NCI-H187 (cell line): ENCODE measurements at places on chromosomes 1 and 21.

- DNase-seq = no peak
Observed at GRCh38 chr1:227901906-227902640, 45.7 kb downstream of the WNT9A start.

- no peak for DNase-seq
Observed at GRCh38 chr1:220291580-220291979, 19.3 kb upstream of the RAB3GAP2 start.

- no peak for DNase-seq
Observed at GRCh38 chr1:14922942-14923726, 230.4 kb upstream of the TMEM51 start.

- no peak for DNase-seq
Observed at GRCh38 chr1:186057086-186057485, 318.0 kb downstream of the TPR start.

- DNase-seq = no peak
Observed at GRCh38 chr1:31433396-31433930, 20.4 kb downstream of the SERINC2 start.

DNA sequence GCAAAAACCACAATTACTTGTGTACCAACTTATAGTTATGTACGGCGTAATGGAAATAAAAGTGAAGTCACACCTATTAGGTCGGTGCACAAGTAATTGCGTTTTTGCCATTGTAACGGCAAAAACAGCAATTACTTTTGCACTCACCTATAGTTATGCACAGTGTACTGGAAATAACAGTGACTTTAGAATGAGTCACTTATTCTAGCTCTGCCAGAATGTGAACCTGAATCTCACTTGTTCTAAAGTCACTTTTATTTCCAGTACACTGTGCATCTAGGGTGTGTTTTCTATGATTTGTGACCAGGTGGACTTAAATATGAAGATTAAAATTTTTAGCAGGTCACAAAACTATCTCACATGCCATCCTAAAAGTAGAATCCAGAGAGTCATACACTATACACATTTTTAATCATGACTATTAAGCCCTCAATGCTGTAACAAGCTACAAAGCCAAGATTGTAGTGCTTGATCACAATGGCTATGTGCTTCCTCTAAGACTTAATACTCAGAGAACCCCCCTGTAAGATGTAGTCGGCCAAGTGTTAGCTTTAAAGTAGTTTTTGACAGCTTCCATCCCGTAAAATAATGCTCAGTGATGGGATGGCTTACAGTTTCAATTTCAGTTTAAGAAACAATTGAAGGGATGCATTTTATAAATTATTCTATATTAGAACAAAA lies 218.8 kb downstream of the NEGR1 start:
- DNase-seq = no peak

- no peak for DNase-seq
Observed at GRCh38 chr1:9213956-9214355, 20.6 kb upstream of the H6PD start.

GRCh38 chr1:177306981-177307380 lies 136.2 kb downstream of the BRINP2 start:
- no peak for DNase-seq

DNA sequence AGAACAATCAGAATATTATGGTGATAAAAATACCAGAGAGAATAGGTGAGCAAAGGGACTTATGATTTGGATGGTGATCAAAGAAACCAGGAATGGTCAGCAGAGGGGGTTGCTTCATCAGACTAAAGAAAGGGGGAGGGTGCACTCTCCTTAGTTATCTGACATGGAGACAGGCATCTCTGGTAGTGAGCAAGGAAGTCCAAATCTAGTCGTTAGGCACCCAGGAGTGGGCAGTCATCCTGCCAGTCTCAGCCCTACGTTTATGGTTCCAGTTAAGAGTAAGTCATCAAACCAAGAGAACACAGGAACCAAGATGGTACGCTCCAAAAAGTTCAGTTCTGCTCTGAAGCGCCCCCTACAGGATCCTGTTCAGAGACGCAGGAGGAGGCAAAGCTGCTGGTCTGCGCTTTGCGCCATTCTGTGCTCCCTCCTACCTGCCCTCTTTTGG lies 28.6 kb downstream of the EBNA1BP2 start:
- no peak for DNase-seq

- no peak for DNase-seq
Observed at GRCh38 chr1:99648107-99648506, 2.2 kb downstream of the PALMD start.

- no peak for DNase-seq
Observed at GRCh38 chr1:183926983-183927382, 110.5 kb downstream of the COLGALT2 start.

- DNase-seq = no peak
Observed at GRCh38 chr1:233102341-233102740, 151.9 kb downstream of the NTPCR start.

DNA sequence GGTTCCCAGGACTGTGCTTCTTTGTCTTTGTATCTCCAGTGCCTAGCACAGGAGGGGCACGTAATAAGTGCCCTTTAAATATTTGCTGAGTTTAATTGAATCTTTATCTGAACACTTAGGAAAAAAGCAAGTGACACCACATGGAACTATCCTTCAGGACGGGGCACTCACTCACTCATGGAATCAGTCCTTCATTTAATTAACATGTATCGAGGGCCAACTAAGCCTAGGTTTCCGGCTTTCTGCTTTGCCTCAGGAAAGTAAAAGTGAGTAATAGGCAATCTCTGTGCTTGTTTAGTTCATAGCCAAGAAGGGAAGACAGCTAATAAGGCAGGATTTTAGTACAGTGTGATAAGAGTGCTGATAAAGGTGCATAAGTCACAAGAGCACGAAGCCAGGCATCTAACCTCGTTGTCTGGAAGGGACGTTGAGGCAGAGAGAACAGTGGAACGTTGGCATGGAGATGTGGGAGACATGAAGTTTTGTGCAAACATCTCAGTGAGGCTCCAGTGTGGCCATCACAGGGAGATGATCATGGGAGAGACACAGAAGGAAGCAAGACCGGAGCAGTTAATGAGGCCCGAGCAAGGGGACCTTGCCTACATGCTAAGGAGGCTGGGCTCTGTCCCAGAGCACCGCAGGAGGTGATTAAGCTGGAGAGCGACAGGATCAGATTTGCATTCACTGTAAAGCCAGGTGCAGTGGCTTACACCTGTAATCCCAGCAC lies 54.1 kb upstream of the TRIM67 start:
- DNase-seq = no peak

GRCh38 chr1:3093898-3094626 lies 25.1 kb downstream of the PRDM16 start:
- DNase-seq = no peak

- DNase-seq = no peak
Observed at GRCh38 chr1:210688512-210689234, 360.0 kb downstream of the HHAT start.

GRCh38 chr1:9996624-9997582 lies at the start of gene RBP7:
RBP7 (plus strand) TSS chr1:9997228; CDS start chr1:9997259, 31 bp downstream.
- no peak for DNase-seq

DNA sequence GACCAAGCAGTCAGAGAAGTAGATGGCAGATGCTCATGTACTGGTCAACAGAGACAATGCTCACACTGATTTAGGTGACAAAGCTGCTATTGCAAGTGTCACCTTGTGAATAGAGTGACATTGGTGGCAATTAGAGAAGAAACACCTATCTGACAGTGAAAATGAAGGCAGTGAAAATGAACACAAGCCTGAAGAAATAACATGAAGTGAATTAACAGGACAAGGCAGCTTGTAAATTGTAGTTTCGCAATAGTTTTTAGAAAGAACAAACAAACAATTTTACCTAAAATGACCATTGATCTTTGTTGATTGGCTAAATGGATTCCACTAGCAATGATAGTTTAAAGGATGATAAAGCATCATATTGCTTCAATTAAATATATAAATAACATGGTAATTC lies 1389.5 kb downstream of the PLA2G4A start:
- no peak for DNase-seq

- DNase-seq = no peak
Observed at GRCh38 chr1:43121256-43121900, 50.7 kb downstream of the EBNA1BP2 start.
